GM18507 (cell line): ENCODE measurements at places on chromosomes 12 and 14.

DNA sequence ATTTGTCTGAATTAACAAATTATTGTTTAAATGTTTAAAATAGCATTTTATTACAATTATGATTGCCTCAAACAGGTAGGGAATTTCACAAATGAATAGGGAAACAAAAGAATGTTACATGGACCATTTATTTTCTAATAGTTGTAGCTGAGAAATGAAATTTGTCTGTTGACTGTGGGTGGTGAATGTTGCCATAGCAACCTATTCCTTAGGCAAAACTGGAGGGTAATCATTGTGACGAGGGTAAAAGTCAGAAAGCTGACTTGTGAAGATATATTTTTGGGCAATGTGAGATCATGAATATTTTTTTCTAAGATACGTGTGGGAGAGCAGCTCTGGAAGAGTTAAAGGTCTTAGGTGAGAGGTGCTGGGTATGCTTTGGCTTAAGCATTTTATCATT is 24.2 kb upstream of the CLEC14A start:
- no peak for DNase-seq

DNA sequence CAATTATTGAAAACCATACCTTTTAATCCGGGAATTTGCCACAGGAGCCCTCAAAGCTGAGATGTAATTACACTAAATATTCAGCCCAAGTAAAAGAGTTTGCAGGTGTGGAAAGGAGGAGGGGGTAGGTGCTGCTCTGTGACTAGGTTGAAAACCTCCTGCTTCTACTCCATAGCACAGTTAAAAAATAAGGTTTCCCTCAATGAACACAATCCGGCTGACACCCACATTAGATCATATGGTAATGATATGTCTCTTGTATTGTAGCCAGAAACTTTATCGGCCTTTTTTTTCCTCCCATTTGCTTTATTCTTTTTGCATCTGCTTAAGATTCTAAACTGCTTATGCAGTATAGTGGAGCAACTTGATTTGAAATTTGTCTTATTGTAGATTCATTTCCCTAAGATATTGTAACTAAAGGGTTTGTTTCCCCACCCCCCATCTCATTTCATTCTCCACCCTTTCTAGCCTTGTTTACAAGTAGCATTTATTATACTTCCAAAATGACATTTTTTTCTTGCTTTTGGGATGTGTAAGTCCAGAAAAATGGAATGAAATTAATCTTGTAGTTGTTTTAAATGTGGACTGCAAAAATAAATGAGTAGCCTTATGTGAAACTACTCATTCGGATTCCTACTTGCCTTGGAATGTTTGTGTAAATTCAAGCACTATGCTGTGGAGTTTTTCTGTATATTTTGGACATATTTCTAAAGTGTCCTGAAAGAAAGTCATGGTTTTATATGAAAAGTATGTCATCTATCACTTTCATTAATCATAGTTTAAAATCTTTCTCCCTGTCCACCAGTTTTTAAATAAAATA is at the start of gene DCN:
TSS of gene DCN (minus strand) at position 182 of the 820 bp plus-strand sequence. CDS start 4,265 bp downstream, outside the sequence.
- no peak for DNase-seq

DNA sequence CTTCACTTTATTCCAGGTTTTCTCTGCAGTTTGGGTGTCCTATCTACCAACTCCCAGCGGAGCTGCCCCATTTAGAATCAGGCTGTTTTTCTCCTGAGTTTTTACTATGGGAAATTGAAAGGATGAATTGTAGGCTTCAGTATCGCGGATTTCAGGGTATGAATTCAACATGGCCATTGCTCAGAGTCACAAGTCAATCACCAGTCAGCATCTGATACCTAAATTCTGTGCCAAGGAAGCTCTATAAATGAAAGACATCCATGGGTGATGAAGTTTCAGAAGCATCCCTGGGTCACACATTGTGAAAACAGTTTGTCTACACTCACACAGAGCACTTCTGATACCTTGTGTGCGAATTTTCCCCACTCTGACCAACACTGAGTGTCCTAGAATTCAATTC is 35.8 kb upstream of the YY1 start:
- DNase-seq, result no peak

GRCh38 chr14:77910506-77910905 is 110.6 kb downstream of the ADCK1 start:
- DNase-seq, result no peak

DNA sequence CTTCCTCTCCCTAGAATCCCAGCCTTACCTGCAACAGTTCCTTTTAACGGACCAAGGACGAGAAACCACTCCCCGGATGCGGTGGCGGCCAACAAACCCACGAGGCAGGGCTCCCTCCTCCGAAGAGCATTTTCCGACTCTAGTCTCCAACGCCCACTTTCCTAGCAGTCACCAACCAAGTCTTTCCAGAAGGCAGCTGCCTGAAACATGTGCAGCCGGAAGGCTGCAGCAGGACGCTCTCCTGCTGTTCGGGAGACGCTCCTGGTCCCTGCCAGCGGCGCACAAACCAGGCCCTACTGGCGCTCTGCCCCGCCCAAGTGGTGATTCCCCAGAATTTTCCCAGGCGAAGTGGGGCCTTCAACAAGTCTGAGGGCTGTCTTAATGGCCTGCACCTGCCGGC is 21.1 kb upstream of the ADAM20 start:
- no peak for DNase-seq

GRCh38 chr12:110756611-110757010 is 13.9 kb upstream of the PPP1CC start:
- DNase-seq, result no peak

DNA sequence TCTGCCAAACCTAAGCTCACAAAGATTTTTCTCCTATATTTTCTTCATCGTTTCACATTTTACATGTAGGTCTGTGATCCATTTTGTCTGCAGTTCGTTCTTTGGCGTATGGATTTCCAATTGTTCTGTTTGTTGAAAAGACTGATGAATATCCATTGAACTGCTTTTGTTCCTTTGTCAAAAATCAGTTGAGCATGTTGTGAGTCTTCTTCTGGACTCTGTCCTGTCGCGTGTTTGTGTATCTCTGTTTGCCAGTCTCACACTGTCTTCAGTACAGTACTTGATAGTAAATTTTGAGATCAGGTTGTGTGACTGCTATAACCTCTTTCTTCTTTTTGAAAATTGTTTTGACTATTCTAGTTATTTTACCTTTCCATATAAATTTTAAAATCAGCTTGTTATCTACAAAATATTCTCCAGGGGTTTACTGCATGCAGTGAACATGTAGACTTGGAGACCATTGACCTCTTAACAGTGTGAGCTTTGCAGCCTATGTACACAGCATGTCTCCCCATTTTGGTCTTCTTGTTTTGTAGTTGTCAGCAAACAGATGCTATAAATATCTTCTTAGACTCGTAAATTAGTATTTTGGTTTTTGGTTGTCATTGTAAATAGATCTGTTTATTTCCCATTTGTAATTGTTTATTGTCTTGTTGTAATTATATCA is 94.0 kb upstream of the DYNC1H1 start:
- no peak for DNase-seq

- DNase-seq, result no peak
Measured at GRCh38 chr12:30979371-30980259, 53.1 kb downstream of the TSPAN11 start.

DNA sequence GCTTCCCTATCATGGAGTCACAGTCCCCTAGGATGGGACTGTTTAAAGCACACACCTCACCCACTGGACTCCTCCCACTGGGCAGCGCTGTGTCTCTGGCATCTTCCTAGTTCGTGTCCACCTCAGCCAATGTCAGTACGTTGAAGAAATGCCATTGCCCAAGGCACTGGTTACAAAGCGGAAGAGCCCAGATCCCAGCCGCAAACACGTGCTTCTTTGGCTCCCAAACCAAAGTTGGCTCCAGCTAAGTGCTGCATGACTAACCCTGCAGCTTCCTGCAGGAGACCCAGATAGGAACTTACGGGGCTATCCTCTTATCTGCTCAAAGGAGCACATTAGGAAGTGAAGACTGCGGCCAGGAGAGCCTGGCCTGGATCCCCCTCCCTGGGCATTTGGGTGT is 9.3 kb downstream of the SYNE3 start:
- no peak for DNase-seq

DNA sequence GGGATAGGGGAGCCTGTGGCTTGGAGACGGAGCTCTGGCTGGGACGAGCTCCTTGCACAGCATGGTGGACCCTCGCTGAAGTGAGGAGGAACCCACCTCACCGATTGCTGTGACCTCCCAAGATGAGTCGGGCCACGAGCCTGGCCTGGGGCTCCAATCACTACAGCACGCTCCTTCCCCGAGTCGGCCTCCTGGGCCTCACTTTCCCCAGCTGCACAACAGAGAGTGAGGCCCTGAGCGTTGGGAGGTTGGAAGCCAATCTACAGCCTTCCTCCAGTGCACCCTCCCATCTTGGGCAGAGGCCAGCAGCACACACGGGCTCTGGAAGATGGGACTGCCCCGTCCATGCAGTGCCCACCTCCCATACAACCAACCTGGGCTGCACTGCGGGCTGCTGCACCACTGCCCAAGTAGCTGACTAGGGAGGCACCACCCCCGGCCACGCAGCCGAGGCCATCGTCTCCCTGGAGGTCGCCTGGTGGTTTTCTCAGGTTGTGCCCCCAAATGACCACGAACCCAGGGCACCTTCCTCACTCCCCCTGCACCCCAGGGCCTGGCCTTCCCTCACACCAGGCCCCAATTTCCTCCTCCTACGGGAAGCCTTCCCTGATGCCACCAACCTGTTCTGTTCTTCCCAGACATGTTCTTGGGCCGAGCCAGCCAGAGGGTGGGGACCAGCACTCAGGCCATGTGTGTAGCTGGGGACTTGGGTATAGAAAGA is 152.3 kb upstream of the C14orf180 start:
- no peak for DNase-seq

DNA sequence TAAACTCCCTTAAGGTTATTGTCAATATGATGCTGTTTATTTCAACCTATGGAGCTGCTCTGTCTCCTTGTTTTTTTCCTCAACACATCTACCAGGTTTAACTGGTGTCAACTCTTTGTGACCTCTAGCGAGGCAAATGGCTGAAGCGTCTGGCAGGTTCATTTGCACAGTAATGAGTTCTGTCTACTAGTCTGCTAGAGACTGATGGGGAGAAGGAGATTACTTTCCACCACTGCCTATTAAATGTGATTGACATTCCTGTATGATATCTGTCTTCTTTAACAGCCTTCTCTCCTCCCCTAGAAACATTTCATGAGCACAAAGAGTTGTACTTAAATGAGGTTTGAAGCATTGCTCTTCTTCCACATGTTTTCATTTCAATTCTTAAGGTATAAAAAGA is 253.7 kb downstream of the SLC6A15 start:
- DNase-seq, result no peak

DNA sequence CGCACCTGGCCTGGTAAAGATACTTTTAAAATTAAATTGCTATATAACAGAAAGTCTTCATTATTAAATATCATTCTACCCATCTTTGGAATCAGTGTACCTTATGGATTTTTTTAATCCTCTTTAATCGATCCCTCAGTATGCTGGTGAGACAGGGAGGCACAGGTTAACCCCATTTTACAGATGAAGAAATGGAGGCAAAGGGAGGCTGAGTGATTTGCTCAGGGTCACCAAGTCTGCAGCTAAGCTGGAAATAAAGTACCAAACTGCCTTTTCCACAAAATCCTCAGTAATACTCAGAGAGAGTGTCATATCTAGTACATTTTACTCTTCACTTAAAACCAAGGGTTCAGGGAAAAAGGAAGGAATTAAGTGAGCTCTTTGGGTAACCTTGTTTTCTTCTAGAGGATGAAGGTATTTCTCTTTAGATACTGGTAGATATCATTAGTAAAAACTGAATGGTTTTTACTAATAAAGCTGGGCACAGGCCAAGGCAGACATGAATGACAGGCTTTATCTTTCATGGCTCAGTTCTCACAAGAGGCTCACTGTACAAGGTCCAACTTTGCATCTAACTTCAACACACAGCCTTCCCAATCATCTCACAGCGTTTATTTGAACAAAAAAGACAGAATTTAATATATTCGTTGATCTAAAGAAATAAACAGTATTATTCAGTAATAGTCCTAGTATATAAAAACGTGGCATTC is 35.3 kb upstream of the TTC7B start:
- no peak for DNase-seq

DNA sequence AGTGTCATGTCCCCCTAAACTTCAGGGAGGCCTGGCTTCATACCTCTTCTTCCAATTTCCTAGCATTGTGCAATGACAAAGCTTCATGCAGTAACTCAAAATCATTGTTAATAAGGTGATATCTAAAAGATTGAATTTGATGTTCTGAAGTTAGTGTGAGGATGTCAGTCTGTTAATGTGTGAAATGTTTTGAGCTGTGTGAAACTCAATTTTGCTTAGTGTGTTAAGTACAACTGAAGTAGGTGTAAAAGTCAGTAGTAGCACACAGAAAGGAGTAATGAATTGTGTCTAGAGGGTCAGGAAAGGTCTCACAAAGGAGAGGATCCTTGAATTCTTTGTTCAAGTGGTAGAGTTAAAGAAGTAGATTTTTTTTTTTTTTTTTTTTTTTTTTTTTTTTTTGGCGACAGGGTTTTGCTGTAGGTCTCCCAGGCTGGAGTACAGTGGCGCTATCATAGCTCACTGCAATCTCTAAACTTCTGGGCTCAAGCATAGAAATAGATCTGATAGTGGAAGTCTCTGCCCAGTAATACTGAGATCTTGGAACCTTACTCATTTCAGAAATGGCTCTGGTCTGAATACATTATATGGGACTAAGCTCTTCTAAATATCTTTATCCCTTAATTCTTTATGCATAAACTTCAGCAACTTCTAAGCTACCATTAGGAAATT is 63.9 kb downstream of the FUT8 start:
- no peak for DNase-seq
